HCT116 (cell line): ENCODE measurements at places on chromosomes 3 and 15. TPM values are rescaled to one million over a fixed set of nuclear protein-coding genes. Genes with fewer than 3 reads are reported as not detected.

CHRNB4 gene
- total RNA-seq: 2.0 TPM

ADAMTS17 gene
- total RNA-seq: 4.2 TPM

GRCh38 chr15:42727750-42728381, 9.1 kb downstream of the CDAN1 start:
- no peaks in the 10 kb centered on the region for H3K27me3 ChIP-seq
- DNase-seq: no peak
- no peaks in the 10 kb centered on the region for H3K4me1 ChIP-seq
- H3K4me3 ChIP-seq: no peak overlapping the region
- H3K27ac ChIP-seq: no peak overlapping the region

DNA sequence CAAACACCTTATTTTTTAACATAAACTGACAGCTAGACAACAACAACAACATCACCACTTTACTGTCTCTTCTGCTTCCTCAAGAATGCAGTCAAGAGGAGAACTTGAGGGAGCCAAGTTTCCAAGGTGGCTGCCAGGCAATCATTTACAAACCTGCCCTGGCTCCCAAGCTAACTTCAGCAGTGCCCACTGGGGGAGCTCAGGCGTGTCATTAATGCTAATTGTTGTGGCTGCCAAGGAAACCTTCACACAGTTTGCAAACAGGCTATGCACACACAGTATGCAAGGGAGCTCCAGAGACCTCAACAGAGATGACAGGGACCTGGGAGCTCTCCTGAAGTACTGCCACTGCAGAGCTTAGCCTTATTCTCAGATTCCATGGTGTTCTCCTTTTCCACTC, 2.1 kb downstream of the DZIP1L start:
- H3K27ac ChIP-seq: no peak overlapping the region
- peak; percentile 3 for DNase-seq
- no peaks in the 10 kb centered on the region for H3K27me3 ChIP-seq
- no peaks in the 10 kb centered on the region for H3K36me3 ChIP-seq
- H3K4me1 ChIP-seq: peaks cover 33% of the 10 kb centered on the region

DNA sequence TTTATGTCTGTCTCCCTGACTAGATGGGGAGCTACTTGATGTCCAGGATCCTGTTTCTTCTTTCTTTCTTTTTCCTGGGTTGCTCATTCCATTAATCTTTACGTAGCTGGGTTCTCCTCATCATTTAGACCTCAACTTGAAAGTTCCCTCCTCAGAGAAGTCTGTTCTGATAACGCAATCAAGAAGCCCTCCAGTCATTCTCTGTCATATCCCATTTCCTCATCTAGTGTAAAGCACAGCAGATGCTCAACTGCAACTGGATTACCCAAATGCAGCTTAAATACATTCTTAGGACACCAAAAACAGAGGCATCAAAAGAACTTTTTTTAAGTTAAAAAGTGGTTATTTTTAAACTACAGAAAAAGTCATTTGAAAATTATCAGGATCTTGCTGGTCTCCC, 51.7 kb upstream of the ST3GAL6 start:
- no peaks in the 10 kb centered on the region for H3K4me1 ChIP-seq
- no peak overlapping the region for H3K4me3 ChIP-seq
- no peak for DNase-seq
- no peak overlapping the region for H3K27ac ChIP-seq
- no peaks in the 10 kb centered on the region for H3K36me3 ChIP-seq

DNA sequence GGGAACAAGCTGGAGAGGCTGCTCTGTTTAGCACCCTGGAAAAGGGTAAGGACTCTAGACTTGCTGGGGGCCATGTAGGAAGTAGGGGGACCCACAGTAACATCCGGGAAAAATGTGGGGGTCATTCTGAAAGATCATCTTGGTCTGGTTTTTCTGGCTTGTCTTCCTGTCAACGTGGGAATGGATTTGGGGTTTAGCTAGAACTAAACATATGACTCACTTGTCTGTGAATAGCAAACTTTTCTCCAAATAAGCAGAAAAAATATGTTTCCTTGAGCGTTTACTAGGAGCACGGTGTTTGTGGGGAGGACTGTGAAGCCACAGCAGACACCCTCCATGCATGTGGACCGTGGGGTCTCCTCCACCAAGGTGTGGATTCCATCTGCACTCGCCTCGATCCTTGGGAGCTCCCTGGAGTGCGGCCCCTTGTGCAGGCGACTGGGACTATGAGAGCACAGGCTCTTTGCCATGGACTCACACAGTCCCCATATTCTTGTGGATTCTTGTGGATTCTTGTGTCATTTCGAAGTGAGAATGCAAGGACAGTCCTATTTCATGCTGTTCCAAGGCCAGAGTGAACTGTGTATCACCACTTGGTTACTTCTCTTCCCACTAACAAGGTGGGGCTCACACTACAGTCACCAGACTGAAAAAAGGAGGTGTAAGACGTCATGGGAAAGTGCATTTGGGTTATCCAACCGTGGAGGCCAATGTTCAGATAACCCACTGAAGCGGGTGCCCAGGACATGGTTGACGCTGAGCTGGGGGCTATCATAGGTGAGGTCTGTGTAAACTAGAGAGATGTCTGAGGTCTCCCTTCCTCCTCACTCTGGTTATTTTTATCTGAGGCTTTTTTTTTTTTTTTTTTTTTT, 25.5 kb downstream of the PGPEP1L start:
- no peak overlapping the region for H3K27ac ChIP-seq
- no peak for DNase-seq
- no peak overlapping the region for H3K4me3 ChIP-seq
- H3K27me3 ChIP-seq: no peaks in the 10 kb centered on the region

GRCh38 chr3:167813169-167814123, 77.9 kb downstream of the SERPINI1 start:
- no peak overlapping the region for H3K4me3 ChIP-seq
- no peak for DNase-seq
- H3K4me1 ChIP-seq: no peaks in the 10 kb centered on the region
- no peaks in the 10 kb centered on the region for H3K36me3 ChIP-seq
- no peak overlapping the region for H3K27ac ChIP-seq
- H3K27me3 ChIP-seq: no peaks in the 10 kb centered on the region

DNA sequence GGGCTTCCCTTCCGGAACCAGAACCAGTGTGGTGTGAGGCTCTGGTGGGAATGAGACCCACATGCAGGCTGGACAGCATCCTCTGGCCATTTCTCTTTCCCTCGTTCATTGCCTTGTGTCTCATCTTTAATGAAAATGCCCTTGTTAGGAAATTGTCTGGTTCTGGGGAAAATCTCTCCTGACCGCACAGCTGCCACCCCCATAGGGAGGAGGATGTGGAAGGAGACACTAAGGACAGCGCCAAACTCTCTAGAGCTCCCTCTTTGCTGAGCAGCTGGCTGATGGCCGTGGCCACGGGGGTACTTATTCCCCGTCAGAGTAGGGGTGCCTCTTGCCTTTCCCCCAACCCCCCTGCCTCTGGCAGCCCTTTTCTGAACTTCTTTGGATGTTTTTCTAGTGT, 297.6 kb upstream of the C2CD4B start:
- no peaks in the 10 kb centered on the region for H3K27me3 ChIP-seq
- no peaks in the 10 kb centered on the region for H3K36me3 ChIP-seq
- H3K4me1 ChIP-seq: no peaks in the 10 kb centered on the region

DNA sequence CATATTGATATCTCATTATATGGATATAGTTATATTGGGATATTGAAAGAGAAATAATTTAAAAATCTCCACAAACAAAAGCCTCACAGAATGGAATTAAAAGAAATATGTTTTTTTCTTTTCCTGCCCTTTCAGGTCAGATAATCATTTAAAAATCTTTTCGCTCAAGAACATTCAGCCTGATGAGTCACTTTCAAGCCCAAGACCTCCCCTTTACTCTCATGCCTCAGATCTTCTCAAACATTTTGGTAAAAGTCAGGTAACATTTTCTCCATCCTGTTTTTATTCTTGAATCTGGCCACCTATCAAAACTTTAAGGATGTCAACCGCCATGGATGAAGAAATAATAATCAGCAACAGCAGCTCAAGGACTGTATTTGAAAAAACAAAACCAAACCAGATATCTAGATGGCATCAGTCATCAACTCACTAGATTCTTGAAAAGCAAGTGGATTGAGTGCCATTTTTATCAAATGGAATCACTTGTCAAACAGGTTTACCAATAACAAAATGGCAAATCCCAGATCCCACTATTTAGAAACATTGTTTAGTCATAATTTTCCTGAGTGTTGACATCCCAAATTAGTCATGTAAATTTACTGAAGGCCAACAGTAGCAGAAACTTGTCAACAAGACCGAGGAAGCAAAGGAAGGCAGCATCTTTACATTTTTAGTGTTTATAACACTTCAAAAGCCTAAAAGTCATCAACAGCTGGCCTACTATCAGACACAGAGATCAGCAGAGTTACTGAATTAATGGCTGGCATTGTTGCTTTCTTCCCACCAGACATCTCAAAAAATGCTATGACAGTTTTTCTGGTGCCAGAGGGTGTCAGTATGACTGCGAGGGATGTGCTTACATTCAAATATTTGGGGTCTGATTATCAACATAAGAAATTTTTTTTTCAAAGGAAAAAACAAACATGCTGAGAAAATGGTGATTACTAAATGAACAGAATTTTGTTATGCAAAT, 444.7 kb downstream of the MAGI1 start:
- no peak overlapping the region for H3K27ac ChIP-seq
- H3K4me3 ChIP-seq: no peak overlapping the region
- no peaks in the 10 kb centered on the region for H3K36me3 ChIP-seq

- H3K4me1 ChIP-seq: no peaks in the 10 kb centered on the region
- no peak overlapping the region for H3K4me3 ChIP-seq
- H3K27ac ChIP-seq: no peak overlapping the region
- DNase-seq: no peak
Observed at GRCh38 chr3:25044762-25045710, 383.0 kb upstream of the RARB start.

DNA sequence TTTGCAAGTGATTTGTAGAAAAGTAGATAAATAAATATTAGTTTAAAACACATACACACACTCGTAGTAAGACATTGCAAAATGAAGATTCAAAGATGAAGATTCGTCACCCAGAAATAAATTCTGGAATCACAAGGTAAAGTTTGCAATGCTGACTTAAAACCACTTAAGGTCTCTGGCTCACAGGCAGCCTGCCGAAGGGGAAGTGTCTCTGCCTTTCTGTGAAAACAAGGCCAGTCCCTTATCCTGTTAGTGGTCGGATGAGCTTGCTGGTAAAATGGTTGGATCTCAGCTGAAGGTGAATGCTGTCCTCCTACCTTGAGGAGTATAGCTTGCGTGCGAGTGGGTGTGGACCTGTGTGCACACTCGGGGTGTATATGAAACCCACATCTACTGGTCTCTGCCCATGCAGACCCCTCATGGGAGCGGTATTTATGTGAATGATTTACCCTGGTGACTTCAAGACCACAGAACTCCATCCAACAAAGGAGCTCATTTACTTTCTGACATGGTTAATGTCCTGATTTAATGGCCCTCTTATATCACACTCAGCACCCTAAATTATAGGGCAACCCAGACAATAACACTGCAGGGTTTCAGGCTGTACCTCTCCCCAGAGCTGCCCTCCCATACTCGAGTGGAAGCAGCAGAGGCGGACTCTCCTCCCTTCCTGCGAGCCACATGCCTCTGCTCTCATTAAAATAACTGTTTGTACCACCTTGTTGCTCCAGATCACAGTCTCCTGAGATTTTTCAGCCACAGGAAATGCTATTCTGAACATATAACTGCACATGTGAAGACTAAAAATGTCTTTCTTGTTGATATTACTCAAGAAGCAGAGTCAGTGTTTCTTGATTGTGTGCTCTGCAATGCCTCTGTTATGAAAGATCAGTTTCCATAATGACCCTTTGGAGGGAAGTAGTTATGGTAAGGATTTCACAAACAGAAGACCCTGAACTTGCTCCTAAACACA, 45.9 kb upstream of the ALDH1A3 start:
- H3K27ac ChIP-seq: no peak overlapping the region
- no peaks in the 10 kb centered on the region for H3K36me3 ChIP-seq
- no peaks in the 10 kb centered on the region for H3K4me1 ChIP-seq
- H3K27me3 ChIP-seq: no peaks in the 10 kb centered on the region

- DNase-seq: no peak
- no peaks in the 10 kb centered on the region for H3K4me1 ChIP-seq
Observed at GRCh38 chr15:98959640-98960007, 48.0 kb downstream of the PGPEP1L start.

GRCh38 chr3:11720304-11720898, 76.7 kb upstream of the VGLL4 start:
- peaks cover 6% of the 10 kb centered on the region; the same call in 1 of the 2 replicates for H3K27me3 ChIP-seq
- H3K4me3 ChIP-seq: peak overlapping the region; percentile 69
- H3K4me1 ChIP-seq: peaks cover 19% of the 10 kb centered on the region
- DNase-seq: peak; percentile 61
- no peaks in the 10 kb centered on the region for H3K36me3 ChIP-seq
- peak overlapping the region; percentile 80 for H3K27ac ChIP-seq

GRCh38 chr3:141385406-141386125, 17.3 kb downstream of the ZBTB38 start:
- H3K4me3 ChIP-seq: no peak overlapping the region
- no peaks in the 10 kb centered on the region for H3K27me3 ChIP-seq
- H3K27ac ChIP-seq: no peak overlapping the region
- H3K4me1 ChIP-seq: no peaks in the 10 kb centered on the region
- no peak for DNase-seq

GRCh38 chr3:12885583-12885930, 44.2 kb upstream of the RPL32 start:
- no peak overlapping the region for H3K4me3 ChIP-seq
- H3K36me3 ChIP-seq: no peaks in the 10 kb centered on the region
- no peak overlapping the region for H3K27ac ChIP-seq
- no peak for DNase-seq

GPD1L gene
- 21.9 TPM for total RNA-seq

LRTM1 gene
- not detected for total RNA-seq

DNA sequence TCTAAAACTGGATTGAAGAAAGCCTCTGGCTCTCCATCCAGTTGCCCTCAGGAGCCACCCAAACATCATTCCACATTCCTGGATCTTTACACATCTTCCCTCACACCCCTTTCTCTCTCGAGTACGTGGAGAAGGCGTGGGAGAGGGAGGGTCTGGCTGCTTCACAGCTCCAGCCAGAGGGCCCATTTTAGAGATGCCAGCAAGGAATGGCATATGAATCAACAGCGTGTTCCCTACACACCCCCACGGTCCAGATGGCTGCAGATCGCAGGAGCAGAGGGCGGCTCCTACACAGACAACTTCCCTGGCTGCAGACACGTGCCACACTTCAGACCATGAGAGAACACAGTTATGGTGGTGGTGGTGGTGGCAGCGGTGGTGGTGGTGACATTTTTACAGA, 280.1 kb downstream of the ERC2 start:
- H3K4me1 ChIP-seq: no peaks in the 10 kb centered on the region
- no peaks in the 10 kb centered on the region for H3K36me3 ChIP-seq
- H3K4me3 ChIP-seq: no peak overlapping the region
- H3K27ac ChIP-seq: no peak overlapping the region

FETUB gene
- total RNA-seq: not detected

C3orf70 gene
- not detected for total RNA-seq

DNA sequence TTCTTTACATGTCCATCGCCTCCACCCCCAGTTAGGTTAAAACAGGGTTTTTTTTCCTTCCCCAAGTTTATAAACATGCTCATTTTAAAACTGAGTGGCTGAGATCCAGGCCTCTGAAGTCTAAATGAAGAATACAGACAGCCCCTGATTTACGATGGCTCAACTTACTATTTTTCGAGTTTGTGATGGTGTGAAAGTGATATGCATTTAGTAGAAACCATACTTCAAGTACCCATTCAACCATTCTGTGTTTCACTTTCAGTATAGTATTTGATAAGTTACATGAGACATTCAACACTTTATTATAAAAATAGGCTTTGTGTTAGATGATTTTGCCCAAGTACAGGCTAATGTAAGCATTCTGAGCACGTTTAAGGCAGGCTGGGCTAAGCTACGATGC, 30.5 kb upstream of the GNB5 start:
- H3K36me3 ChIP-seq: peaks cover 52% of the 10 kb centered on the region
- H3K4me3 ChIP-seq: no peak overlapping the region
- no peaks in the 10 kb centered on the region for H3K27me3 ChIP-seq
- no peak overlapping the region for H3K27ac ChIP-seq

NR2C2 gene
- 45.0 TPM for total RNA-seq
